SK-N-SH (cell line): ENCODE measurements at places on chromosomes 1 and 21.
A peak's percentile ranks its signal among the peaks of the same experiment; 100 is the strongest.

DNA sequence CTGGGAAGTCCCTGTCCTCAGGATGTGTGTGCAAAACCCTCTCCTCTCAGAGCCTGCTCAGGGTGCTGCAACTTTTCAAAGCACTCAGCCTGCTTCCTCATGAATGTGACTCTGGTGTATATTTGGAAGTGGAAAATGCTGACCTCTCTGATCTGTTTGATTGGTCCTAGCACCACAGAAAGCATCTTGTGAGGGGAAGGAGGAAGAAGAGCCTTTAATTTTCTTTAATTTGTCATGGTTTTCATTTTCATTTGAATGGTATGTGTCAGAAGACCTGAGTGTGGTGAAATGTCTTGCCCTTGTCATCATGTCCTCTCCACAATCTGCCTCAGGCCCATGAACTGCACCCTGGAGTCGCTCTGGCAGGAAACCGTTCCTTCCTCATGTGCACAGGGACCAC is 383.5 kb downstream of the NTNG1 start:
- no peak for DNase-seq

DNA sequence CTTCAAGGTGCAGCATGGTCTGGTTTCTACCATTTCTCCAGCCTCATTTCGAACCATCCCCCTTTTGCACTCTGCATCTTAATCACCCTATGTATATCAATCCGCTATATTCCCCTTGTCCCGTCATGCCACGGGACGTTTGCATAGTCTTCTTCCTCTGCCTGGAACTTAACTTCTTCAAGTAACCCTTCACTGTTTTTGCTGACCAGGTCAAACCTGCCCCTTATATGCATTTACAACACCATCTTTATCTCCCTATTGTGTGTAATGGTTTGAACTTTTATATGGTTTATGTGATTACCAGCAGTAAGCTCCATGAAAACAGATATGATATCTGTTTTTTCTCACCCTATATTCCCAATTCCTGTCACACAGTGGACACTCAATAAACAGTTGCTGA is 2.3 kb downstream of the VPS45 start:
- no peak for DNase-seq

- no peak for DNase-seq
Measured at GRCh38 chr1:94863297-94863911, 43.2 kb downstream of the SLC44A3 start.

DNA sequence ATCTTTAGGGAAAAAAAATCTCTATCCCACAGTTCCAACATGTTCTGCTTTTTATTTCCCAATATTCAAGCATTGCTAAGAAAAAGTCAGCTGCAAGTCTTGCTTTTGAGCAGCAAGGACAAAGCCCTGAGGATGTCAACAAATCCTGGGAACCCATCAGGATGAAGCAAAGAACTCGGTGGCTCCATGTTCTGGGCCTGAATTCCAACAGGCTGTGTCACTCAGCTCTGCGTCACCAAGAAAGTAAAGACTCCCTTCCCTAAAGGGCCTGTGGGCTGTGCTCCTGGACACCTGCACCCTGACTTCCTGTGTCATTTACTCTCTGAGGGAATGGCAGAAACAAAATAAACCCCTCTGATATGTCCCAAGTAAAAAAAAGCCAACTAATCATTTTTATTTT is 95.5 kb downstream of the TIAM1 start:
- no peak for DNase-seq

- no peak for DNase-seq
Measured at GRCh38 chr1:156592158-156592909, 758 bp downstream of the NAXE start.

DNA sequence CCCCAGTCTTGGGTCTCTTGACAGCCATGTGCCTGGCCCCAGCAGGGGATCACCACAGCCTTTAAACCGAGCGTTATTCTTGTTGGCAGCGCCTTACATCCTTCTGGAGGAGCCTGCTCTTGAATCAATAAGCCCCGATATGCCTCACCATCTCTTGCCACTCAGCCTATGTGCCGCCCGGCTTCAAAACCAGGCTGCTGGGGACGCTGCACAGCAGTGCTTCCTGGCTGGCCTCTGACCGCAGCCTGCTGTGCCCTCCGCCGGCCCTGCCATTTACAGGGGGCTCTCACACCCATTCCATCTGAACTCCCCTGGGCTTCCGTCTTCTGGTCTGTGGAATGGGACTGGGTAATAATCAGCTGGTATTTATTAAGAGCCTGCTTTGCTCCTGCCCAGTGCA is 3.0 kb upstream of the PEX10 start:
- no peak for DNase-seq

DNA sequence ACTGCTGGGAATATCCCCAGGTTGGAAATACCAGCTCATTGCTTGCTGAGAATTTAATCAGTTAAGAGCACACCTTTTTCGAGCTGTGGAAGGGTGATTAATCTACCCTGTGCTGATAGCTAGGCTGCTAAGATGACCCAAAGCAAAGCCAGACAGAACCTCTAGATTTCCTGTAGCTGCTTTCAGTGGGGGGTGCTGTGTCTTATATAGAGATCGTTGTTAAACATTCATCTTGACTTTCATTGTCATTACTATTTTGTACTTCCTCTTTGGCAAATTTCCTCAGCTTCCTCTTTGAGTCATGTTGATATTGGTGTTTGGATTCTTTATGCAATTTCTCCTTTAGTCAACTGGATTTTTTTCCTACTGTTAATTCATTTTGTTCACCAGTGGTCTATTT is 155.3 kb downstream of the DISC1 start:
- no peak for DNase-seq

- DNase-seq = no peak
Measured at GRCh38 chr1:163771637-163772036, 449.9 kb downstream of the NUF2 start.

GRCh38 chr1:221376286-221376685 is 365.6 kb downstream of the DUSP10 start:
- no peak for DNase-seq

DNA sequence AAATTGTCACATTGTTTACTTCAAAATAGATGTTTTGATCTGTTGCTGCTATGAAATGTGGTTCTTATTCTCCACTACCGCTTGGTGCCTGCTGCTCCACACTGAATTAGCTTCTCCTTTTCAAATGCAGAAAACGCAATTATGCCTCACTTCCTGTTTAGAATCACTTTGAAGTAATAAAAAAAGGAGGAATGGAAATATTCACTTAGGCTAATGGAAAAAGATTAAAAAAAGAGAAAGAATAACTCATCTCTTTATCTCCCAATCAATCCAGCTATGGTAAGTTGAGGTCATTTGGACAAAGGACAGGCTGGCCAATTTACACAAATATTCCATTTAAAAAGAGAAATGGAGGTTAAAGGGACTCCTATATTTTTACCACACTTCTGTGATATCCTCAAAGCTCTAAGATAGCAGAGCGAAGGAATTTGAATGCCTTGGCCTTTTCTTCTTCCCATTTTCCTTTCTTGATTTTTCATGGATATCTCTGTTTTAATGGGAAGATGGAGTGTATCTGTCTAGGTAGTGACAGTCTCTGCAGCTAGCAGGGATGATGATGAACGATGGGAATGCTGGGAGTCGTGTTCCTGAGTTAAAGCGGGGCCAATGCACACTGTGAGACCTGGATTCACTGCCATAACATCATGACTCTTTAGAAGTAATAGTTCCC is 35.7 kb downstream of the RGS5 start:
- DNase-seq = no peak

- DNase-seq = no peak
Measured at GRCh38 chr1:23126801-23127200, 41.9 kb downstream of the LUZP1 start.

DNA sequence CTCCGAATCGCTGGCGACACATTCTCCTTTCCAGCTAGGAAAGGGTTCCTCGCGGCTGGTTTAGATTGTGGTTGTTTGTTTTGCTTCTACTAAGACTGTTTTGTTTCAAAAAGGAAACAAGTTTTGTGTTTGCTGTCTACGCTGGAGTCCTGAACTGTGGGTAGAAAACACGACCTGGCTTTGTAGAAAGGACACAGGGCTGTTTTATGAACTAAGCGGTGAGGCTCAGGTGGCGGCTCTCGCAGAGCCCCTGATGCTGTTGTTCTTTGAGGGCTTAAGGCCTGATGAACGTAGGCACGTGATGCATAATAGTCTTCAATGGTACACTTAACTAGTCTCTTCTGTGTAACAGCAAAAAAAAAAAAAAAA is 27.0 kb upstream of the FHAD1 start:
- DNase-seq = no peak

DNA sequence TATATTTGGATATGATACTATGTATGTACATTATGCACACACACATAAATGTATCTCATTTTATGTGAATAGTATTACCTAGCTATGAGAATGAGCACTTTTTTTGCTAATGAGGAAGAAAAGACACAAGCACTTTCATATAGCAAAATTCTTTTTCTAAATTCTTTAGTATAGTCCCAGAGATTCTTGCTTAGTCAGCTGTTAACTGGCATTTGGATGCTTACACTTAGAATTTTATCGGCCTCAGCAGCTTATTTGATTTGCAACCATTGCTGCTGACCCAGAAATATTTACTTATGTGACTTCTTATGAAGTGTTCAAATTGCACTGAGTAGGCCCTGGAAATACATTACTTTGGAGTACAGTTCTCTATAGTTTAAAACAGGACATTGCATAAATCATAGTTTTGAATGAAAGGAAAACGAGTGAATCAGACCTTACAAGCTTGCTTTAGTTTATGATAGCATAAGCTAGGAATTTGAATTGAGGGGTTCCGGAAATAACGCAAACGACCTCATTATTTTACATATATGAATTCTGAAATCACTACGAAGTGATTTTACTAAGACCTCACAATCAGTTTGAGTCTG is 653.9 kb upstream of the NEGR1 start:
- no peak for DNase-seq

DNA sequence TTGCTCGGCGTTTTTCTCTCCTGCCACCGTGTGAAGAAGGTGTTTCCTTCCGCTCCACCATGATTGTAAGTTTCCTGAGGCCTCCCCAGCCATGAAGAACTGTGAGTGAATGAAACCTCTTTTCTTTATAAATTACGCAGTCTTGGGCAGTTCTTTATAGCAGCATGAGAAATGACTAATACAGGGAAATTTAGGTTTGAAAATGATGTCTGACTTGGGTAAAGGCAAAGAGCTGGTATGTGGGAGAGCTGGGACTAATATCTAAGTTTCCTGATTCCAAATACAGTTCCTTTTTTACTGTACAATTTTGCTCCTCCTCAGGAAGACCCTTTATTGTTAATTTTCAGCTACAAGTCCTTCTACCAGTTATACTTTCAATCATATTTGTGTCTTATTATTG is 16.7 kb upstream of the ADAMTS5 start:
- DNase-seq = no peak

GRCh38 chr1:206550446-206550845 is 43.1 kb downstream of the RASSF5 start:
- no peak for DNase-seq

- no peak for DNase-seq
Measured at GRCh38 chr1:223729906-223730305, 17.6 kb downstream of the CAPN2 start.

DNA sequence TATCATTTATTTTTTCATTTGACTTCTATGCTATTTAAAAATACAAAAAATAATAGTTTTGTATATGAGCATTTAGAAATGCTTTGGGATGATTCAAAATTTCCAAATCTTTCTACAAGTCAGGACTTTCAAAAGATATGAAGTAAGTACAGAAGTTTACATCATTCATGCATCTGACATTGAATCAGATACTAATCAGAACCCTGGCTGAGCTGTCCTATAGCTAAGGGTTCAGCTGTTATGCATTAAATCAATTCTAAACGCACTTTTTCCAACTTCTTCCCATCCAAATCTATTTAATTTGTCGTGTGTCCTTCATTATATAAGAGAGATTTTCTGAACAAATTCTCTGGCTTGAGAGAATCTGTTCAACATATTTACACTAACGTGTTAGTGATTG is 779.4 kb downstream of the LTN1 start:
- DNase-seq = no peak

DNA sequence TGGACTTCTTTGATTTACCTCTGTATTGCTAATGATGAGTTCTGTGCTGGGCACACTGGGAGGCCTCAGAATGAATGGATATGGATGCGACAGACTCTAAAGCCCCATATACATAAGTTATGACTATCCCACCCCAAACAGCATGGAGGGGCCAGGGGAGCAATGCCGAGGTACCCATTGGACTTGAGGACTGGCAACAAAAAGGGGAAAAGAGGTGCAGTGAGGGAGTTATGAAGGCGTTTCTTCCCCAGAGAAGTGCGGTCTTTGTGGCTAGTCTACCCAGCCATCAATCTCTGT is 15.2 kb upstream of the CDCA8 start:
- no peak for DNase-seq

- DNase-seq = peak; percentile 67
Measured at GRCh38 chr21:45409466-45410150, 4.6 kb downstream of the COL18A1 start.

DNA sequence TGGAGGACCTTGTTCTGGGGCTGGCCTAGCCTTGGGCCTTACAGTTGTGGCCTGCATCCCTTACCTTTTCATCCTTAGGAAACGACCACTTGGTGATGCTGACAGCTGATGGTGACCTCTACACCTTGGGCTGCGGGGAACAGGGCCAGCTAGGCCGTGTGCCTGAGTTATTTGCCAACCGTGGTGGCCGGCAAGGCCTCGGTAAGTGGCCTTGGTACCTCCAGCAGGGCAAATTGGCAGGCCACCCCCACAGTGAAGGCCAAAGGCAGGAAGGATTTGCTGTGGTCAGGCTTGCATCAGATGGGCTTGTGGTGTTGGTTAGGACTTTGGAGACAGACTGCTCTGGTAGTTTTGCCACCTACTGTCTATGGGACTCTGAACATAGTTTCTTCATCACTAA is 17.7 kb upstream of the TRNAU1AP start:
- DNase-seq = no peak

GRCh38 chr1:187051618-187052232 is 223.0 kb downstream of the PLA2G4A start:
- peak; percentile 16 for DNase-seq

DNA sequence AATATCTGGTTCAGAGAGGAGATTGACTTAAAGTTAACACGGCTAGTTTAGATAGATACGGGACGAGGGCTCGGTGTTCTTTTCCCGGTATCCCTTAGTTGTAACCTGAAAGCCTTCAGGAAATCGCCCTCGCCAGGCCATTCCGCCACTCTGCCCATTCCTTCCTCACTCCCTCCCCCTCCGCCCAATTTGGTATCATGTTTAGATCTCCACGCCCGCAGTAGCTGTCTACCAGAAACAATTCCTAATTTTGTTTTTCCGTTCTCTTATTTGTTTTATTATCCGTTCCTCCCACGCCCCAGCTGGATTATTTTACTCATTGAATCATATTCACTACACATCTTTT is 685 bp upstream of the VAMP4 start:
- peak; percentile 63 for DNase-seq

- DNase-seq = peak; percentile 63
Measured at GRCh38 chr1:90850181-90850897, 133.2 kb upstream of the BARHL2 start.

DNA sequence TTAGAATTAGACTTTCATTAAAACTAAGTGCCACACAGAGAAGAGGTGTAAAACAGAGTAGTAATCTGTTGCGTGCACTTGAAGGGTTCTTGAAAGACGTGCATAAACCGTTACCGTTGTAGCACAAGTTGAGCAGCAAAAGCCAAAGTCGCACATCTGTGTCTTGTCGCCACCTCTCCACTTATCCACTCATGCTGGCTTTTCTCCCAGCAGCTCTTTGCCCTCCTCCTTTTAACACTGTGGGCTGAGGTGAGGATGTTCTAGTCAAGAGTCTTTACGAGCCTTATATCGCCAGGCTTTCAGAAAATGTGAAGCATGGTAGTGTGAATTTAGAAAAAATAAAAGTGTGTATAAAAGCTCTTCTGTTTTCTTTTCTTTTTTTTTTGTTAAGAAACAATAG is 48.0 kb downstream of the NR5A2 start:
- DNase-seq = no peak

- no peak for DNase-seq
Measured at GRCh38 chr21:29185633-29186032, 55.2 kb downstream of the MAP3K7CL start.

GRCh38 chr21:38389896-38390295 is 108.4 kb downstream of the ERG start:
- DNase-seq = no peak
